ENCODE measurements at places on chromosomes 3 and 15. TPM values are rescaled to one million over a fixed set of nuclear protein-coding genes. Genes with fewer than 3 reads are reported as not detected.
A peak's percentile ranks its signal among the peaks of the same experiment; 100 is the strongest.

GRCh38 chr3:147521646-147522045 is 112.5 kb downstream of the ZIC1 start:
- no peak overlapping the region for H3K27ac ChIP-seq
- no peaks in the 10 kb centered on the region for H3K36me3 ChIP-seq
- no peak for DNase-seq
- no peak overlapping the region for H3K4me3 ChIP-seq

DNA sequence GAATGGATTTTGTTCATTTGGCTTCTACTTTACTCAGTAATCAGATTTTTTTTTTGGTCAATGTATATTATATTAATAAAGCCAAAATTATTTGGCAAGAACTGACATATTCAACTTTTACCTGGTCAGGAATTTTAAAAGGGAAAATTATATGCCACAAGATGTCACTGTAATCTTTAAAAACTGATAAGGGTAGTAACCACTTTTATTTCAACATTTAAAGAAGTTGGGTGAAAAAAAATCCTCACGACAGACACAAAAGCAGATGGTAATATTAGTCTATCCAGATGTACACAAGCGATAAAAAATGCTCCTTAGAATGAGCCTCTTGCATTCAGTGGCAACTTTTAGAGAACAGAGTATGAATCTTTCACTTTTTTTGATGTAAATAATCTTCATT is 101.9 kb downstream of the SERPINI1 start:
- H3K27me3 ChIP-seq, result no peaks in the 10 kb centered on the region
- DNase-seq, result no peak
- no peak overlapping the region for H3K4me3 ChIP-seq
- H3K27ac ChIP-seq, result no peak overlapping the region
- no peaks in the 10 kb centered on the region for H3K4me1 ChIP-seq

DNA sequence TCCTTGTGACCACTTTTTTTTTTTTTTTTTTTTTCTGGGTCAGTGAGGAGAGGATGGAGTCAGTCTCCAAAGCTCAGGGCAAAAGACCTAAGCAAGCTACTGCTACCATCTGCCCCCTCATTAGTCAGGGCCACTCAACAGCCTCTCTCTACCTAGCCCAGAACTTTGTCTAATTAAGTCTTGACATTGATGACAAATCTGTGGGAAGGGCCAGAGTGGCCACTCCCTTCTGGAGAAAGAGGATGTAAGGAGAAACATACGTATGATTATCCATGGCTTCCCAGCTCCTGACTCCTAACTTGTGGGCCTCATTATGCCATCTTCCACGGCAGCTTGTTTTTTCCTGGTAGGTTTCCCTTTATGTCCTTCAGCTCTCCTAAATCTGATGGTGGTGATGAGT is 37.9 kb downstream of the NR1I2 start:
- H3K27me3 ChIP-seq, result no peaks in the 10 kb centered on the region
- H3K4me1 ChIP-seq, result no peaks in the 10 kb centered on the region
- no peak for DNase-seq
- no peak overlapping the region for H3K27ac ChIP-seq
- no peak overlapping the region for H3K4me3 ChIP-seq

DNA sequence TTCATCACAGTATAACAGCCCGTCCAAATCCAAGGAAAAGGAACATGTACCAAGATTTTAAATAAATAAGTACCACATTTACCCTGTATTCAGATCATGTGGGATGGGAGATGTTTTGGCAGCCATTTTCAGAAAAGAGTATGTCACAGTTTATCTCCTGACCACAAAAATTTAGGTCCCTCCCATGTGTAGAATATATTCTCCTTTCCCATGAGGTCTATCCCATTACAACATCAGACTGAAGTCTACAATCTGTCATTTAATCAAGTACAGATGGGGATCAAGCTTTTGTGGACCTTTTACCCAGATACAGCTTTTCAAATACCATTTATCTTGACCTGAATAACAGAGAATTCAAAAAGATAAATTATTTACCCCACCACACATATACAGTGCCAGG is 444.5 kb downstream of the PLOD2 start:
- H3K36me3 ChIP-seq, result no peaks in the 10 kb centered on the region
- no peaks in the 10 kb centered on the region for H3K27me3 ChIP-seq
- H3K4me1 ChIP-seq, result no peaks in the 10 kb centered on the region
- no peak for DNase-seq
- H3K4me3 ChIP-seq, result no peak overlapping the region

- H3K4me3 ChIP-seq, result no peak overlapping the region
- H3K27me3 ChIP-seq, result no peaks in the 10 kb centered on the region
- H3K4me1 ChIP-seq, result no peaks in the 10 kb centered on the region
- no peaks in the 10 kb centered on the region for H3K36me3 ChIP-seq
- no peak for DNase-seq
Observed at GRCh38 chr3:46524008-46524407, 26.2 kb downstream of the RTP3 start.

GRCh38 chr15:52232327-52232726 is 41.1 kb upstream of the GNB5 start:
- H3K4me3 ChIP-seq, result no peak overlapping the region
- H3K27me3 ChIP-seq, result no peaks in the 10 kb centered on the region
- H3K27ac ChIP-seq, result no peak overlapping the region

DNA sequence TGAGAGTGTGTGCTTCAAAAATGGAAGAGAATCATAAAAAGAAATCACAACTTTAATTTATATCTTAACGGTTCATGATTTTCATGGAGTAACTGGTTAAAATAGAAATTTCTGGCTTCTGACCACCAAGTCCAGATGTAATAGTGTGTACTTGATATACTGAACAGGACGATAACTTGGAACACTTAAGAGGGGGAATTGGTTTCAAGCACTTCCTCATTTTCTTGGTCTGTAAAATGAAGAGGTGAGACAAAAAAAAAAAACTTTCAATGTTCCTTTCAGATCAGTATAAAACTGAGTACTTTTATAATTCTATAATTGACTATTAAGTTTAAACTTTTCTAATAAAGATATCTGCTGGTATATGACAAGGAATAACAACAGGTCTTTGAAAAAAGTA is 64.0 kb upstream of the TRA2B start:
- no peaks in the 10 kb centered on the region for H3K36me3 ChIP-seq
- no peak overlapping the region for H3K4me3 ChIP-seq
- no peak overlapping the region for H3K27ac ChIP-seq

- H3K27ac ChIP-seq, result no peak overlapping the region
- no peak for DNase-seq
- no peak overlapping the region for H3K4me3 ChIP-seq
- no peaks in the 10 kb centered on the region for H3K36me3 ChIP-seq
- H3K4me1 ChIP-seq, result no peaks in the 10 kb centered on the region
Observed at GRCh38 chr3:117407317-117407716, 697.7 kb downstream of the TUSC7 start.

DNA sequence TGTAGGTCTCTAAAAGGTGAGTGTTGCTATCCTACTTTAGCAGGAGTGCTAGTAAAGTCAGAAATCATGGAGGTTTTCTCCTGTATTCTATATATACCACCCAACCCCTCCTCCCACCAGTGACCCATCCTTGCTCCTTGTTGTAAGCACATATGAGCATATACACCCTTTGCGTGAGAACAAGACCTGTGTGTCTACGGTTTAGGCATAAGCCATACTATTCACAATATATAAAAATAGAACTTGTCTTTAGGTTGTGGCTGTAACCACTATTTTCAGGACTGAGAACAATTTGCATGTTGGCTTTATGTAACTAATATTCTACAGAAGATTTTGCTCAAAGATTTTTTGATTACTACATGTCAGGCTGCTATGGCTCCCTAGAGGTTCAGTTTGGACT is 59.1 kb upstream of the TOP2B start:
- H3K4me3 ChIP-seq, result no peak overlapping the region
- peaks cover 17% of the 10 kb centered on the region for H3K36me3 ChIP-seq
- no peaks in the 10 kb centered on the region for H3K27me3 ChIP-seq

GRCh38 chr3:9123840-9124239 is 125.6 kb downstream of the SRGAP3 start:
- no peak overlapping the region for H3K27ac ChIP-seq
- no peaks in the 10 kb centered on the region for H3K27me3 ChIP-seq
- H3K4me1 ChIP-seq, result no peaks in the 10 kb centered on the region
- DNase-seq, result no peak

- DNase-seq, result no peak
- no peak overlapping the region for H3K4me3 ChIP-seq
- H3K36me3 ChIP-seq, result no peaks in the 10 kb centered on the region
- H3K27ac ChIP-seq, result no peak overlapping the region
- peaks cover 11% of the 10 kb centered on the region for H3K4me1 ChIP-seq
- no peaks in the 10 kb centered on the region for H3K27me3 ChIP-seq
Observed at GRCh38 chr3:72816862-72817355, 31.3 kb downstream of the SHQ1 start.

- peaks cover 67% of the 10 kb centered on the region for H3K4me1 ChIP-seq
- H3K36me3 ChIP-seq, result no peaks in the 10 kb centered on the region
- peak overlapping the region; percentile 29 for H3K4me3 ChIP-seq
- H3K27me3 ChIP-seq, result no peaks in the 10 kb centered on the region
- H3K27ac ChIP-seq, result peak overlapping the region; percentile 37
- no peak for DNase-seq
Observed at GRCh38 chr15:60695713-60696522, 217.0 kb upstream of the ICE2 start.

DNA sequence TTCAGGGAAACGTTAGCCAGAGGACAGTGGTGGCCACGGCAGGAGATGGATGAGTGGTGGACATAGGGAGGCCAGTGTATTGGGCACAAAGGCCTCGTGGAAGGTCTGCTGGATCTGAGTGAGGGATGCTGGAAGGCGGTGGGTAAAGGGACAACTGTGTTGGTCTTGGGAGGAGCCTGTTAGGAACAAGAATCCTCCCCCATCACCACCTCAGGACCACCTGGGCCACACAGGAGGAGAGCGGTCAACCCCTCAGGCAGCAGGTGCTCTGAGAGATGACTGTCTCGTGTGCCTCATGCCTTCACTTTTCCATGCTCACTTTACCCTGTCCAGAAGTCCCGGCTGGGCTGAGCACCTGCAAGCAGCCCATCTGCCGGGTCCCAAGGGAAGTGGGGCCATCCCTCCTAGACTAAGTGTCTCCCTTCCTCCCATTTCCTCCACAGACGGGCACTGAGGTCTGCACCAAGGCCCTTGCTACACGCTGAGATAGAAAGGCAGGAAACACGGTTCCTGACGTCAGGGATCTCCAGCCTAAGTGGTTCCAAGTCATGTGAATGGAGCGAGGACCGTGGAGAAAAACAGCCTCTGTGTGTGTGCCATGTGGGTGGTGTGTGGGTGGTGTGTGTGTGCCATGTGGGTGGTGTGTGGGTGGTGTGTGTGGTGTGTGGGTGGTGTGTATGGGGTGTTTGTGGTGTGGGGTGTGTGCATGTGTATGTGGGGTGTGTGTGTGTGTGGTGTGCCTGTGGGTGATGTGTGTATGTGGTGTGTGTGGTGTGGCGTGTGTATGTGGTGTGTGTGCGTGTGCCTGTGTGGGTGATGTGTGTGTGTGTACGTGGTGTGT is 47.8 kb upstream of the CTSH start:
- H3K4me1 ChIP-seq, result no peaks in the 10 kb centered on the region
- H3K27ac ChIP-seq, result no peak overlapping the region
- H3K27me3 ChIP-seq, result no peaks in the 10 kb centered on the region
- no peak for DNase-seq
- H3K4me3 ChIP-seq, result no peak overlapping the region
- H3K36me3 ChIP-seq, result no peaks in the 10 kb centered on the region

DNA sequence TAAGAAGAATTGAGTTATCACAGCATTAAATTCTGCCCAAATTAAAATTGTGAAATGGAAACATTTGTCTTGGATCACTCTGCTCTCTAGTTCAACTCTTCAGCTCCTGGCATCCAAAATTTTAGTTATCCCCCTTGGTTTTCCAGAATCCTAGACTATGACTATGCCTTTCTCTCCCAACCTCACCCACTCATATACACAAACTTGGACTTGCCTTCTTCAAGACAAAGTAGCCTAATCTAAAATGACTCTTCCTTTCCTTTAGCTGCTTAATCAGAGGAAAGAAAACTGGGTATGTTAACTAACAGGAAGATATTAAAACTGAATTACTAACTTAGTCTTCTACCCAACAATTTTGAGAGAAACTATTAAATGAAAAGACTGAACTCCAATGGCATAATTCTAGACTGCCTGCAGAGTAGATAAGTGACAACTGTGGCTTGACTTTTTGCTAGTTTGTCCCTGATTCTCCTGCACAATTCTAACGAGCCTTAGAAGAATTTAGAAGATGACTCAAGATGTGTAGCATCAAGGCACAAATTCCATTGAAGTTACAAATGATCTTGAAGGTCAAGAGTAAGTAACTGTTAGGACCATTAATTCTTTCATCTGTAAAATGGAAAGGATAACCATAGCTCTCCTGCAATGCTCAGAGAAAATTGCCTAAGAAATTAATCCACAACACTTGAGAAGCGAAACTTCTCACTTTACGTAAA is 5.2 kb upstream of the GOLIM4 start:
- no peaks in the 10 kb centered on the region for H3K27me3 ChIP-seq
- H3K4me1 ChIP-seq, result peaks cover 4% of the 10 kb centered on the region
- H3K4me3 ChIP-seq, result no peak overlapping the region
- H3K36me3 ChIP-seq, result no peaks in the 10 kb centered on the region
- DNase-seq, result no peak

DNA sequence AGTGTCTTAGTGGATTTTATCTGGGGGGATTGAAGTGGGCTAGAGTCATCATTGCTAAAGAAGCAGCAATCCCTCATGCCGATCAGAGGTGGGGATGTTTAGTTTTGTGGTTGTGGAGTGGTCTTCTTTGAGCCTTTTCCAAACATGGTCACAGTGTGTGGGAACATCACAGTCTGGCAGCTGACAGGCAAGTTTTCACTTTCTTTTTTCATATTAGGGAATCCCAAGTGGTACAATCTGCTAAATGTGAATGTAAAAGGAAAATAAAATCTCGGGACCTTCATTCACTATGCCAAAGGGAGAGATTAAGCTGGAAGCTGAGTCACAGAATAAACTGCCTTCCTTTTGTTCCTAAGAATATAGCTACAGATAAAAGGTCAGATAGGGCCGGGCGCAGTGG is 10.4 kb upstream of the CX3CR1 start:
- H3K4me1 ChIP-seq, result peaks cover 20% of the 10 kb centered on the region
- no peak for DNase-seq
- H3K4me3 ChIP-seq, result no peak overlapping the region
- no peaks in the 10 kb centered on the region for H3K27me3 ChIP-seq
- no peak overlapping the region for H3K27ac ChIP-seq

DNA sequence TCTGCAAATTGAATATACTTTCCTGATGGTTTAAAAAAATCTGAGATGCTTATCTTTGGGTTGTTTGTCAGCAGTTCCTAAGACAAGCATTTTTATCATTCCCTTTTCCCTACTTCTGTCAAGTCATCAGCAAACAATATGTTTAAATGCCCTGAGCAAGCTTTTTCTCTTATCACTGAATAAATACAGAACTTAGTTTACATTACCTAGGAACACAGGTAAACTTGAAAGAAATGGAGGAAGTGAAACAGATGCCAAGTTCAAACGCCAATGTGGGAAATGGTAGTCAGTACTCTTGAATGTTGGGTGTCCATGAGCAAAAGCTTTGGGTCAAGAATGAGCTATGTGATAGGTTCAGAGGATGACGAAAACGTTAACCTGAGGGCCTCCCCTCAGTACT is 17.2 kb upstream of the TCAIM start:
- H3K4me3 ChIP-seq, result no peak overlapping the region
- H3K4me1 ChIP-seq, result no peaks in the 10 kb centered on the region
- H3K36me3 ChIP-seq, result no peaks in the 10 kb centered on the region
- no peaks in the 10 kb centered on the region for H3K27me3 ChIP-seq
- DNase-seq, result no peak

Gene OIP5
- 0.72 TPM for total RNA-seq

Gene SATB1
- total RNA-seq, result 211 TPM

Gene APBA2
- total RNA-seq, result 52.4 TPM

Gene A4GNT
- total RNA-seq, result not detected

Gene THAP10
- 0.41 TPM for total RNA-seq

Gene VIPR1
- 104 TPM for total RNA-seq

Data from CD4-positive, alpha-beta memory T cell (primary cell).